ENCODE measurements at places on chromosomes 3 and 15.

DNA sequence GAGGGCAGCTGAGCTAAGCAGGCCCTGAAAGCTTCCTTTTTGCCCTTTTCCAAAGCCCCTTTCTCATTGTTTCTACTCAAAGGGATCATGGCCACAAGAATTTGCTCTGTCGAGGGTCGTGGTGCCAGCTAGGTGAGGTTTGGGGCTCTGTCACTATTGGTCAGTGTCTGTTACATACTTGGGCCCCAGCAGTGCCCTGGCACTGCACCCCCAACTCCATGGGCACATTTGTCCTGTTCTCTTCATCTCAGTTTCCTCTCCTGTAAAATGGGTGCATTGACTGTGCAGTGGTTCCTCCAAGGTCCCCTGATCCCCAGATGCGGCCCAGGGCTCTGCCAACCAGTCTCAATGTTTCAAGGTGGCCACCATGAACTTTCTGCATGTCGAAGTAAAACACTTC lies 62.1 kb downstream of the SLC6A6 start:
- no peak for DNase-seq

GRCh38 chr3:184791171-184791570 lies 20.8 kb upstream of the VPS8 start:
- DNase-seq = no peak

DNA sequence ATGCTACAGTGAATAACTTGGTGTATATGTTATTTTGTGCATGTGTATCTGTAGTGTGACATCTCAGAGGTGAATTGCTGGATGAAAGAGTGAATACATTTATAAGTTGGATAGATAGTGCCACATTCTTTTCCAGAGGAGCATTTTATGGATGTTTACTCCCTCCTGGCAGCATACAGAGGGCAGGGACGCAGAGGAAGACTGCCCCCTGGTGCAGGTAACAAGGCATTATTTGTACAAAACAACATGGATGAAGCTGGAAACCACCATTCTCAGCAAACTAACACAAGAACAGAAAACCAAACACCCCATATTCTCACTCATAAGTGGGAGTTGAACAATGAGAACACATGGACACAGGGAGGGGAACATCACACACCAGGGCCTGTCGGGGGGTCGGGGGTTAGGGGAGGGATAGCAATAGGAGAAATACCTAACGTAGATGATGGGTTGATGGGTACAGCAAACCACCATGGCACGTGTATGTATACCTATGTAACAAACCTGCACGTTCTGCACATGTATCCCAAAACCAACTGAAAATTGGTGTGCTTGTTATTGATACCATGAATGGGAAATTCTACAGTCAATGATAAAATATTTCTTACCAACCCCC lies 57.9 kb upstream of the CTXND1 start:
- no peak for DNase-seq

DNA sequence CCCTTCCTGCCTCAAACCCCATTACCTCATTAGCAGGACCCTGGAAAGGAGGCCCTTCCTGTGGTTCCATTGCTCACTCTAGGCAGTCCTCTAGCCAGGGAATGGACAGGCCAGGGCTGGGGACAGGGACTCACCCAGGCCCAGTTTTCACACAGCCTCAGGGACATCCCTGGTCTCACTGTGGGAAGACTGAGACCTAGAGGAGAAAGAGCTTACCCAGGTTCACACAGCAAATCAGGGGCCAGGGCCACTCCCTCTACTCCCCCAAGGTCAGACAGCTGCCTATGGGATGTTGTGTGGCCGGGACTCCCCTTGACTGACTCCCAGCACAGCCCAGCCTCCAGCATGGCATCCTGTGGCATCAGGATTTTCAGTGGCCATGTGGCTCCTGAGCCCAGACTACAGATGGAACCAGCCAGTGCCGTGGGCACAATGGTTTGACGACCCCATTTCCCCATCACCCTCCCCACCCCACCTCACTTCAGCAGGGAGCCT lies 49.3 kb downstream of the ADAMTS7 start:
- DNase-seq = no peak

DNA sequence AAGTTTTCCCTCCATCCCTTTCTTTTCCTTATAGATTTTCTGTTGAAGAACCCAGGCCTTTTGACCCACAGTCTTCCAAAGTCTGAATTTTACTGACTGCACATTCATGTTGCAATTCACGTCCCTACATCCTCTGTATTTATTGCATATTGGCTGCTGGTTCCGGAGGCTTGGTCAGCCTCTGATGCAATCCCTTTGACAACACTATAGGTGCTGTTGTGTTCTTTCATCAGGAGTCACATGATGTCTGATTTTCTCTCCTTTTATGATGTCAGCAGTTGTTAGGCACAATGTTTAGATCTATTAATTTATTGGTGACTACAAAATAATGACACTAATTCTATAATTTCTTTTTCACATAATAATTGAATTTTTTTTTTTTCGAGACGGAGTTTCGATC lies 8.7 kb downstream of the CYP1A1 start:
- no peak for DNase-seq

Measured in activated CD4-positive, alpha-beta T cell treated with anti-CD3 and anti-CD28 coated beads, Interleukin-2, Interleukin-4, amounts not matched to agents 100 ng/mL and 50 ng/mL, durations not matched to agents 16 hours and 8 hours (primary cell).